ENCODE measurements at places on chromosomes 3 and 15.

DNA sequence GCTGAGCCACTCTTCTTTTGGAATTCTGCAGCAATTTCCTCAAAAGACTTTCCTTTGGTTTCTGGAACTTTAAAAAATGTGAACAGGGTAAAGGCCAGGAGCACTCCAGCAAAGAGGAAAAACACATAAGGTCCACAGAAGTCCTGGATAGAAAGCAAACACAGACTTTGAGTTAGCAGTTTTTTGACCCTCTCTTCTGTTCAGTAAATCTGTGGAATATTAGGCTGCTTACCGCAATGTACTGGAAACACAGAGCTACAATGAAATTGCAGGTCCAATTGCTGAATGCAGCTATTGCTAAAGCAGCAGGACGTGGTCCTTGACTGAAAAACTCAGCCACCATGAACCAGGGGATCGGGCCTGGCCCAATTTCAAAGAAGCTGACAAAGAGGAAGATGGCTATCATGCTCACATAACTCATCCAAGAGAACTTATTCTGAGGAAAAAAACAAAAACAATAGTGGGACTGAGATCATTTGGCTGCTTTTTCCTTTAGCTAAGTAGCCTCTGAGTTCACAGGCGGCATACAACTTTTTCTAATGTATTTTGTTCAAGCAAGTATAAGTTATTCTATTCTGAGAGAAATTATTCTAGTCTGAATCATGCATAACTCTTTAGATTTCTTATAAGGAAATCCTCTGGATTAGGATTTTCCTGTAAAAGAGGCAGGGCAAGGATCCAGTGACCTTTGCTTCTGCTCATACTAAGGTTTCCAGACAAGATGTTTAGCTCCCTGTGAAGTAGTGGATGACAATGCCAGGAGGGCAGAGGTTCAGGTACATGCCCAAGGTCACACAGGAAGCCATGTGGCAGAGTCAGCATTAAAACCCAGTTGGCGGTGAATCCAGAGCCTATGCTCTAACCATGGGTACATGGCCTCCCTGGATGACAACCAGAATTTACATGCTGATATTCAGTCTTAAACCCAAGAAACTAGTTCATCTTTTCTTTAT is 28.3 kb downstream of the SLC2A2 start:
- peak; percentile 53 for ATAC-seq

DNA sequence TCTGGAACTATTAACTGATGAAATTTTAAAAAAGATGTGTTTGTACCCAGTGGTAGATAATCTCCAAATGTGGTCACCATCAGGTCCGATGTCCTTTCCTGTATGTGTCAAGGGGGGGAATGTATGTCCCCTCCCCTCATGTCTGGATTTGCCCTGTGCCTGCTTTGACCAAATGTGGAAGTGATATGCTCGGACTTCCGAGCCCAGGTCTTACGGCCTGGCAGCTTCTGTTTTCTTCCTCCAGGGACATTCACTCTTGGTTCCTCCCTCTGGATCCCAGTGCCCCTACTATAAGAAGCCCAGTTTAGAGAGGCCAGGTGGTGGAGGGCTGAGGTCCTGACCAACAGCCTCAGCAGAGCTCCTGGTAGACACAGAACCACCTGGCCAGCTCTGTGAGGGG is 75.5 kb downstream of the CCR1 start:
- ATAC-seq: no peak

DNA sequence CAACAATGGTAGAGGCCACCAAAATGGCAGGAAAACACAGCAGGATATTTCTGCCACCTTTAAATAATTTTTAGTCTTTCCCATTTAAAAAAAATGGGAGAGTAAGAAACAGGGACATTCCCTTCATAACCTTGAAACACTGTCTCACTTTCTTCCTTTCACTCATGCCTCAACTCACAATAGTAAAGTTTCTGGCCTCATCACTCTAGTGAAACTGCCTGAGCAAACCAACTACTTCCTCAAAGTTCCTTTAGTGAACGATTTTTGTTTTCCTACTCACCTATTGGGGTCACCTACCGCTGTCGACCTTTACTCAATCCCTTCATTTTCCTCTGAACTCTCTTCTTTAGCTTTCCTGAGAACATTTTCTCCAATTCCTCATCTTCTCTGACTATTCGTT is 33.0 kb downstream of the SHC4 start:
- ATAC-seq: no peak

DNA sequence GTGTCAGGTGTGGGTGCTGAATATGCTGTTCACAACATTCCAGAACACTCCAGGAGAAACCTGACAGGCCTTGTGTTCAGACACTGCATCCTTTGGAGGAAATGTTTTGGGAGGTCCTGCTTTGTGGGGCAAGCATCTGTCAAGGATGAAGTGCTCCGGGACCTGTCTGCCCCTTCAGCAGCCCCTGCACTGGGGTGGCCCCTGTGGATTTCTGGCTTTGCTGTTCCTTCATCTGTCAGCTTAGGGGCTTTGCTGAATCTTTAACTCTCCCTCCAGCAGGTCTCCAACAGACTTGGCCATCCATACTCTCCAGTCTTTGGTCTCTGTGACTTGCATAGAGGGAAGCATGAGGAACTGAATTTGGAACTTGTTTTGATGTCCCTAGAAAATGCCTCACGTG is 3.1 kb downstream of the PRR23E start:
- ATAC-seq: no peak

GRCh38 chr3:85864896-85865295 is 906.1 kb downstream of the CADM2 start:
- no peak for ATAC-seq

- no peak for ATAC-seq
Observed at GRCh38 chr3:177715980-177716379, 518.7 kb upstream of the TBL1XR1 start.

DNA sequence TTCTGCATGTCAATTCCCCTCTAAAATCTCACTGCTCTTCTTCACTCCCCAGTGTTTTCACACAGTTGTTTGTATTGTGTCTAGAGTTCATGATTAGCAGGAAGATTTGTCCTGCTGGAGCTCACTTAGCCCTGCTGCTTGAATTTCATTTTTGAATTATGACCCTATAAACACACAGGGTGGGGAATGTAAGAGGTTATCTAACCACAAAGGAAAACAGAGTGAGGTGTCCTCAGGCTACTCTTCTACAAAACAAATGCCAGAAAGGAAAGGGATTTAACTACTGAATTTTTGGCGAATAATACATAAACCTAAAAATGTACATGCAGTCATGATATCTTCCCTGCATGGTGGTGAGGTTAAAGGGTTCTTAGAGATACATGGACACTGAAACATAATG is 215.1 kb upstream of the CNTN4 start:
- no peak for ATAC-seq

DNA sequence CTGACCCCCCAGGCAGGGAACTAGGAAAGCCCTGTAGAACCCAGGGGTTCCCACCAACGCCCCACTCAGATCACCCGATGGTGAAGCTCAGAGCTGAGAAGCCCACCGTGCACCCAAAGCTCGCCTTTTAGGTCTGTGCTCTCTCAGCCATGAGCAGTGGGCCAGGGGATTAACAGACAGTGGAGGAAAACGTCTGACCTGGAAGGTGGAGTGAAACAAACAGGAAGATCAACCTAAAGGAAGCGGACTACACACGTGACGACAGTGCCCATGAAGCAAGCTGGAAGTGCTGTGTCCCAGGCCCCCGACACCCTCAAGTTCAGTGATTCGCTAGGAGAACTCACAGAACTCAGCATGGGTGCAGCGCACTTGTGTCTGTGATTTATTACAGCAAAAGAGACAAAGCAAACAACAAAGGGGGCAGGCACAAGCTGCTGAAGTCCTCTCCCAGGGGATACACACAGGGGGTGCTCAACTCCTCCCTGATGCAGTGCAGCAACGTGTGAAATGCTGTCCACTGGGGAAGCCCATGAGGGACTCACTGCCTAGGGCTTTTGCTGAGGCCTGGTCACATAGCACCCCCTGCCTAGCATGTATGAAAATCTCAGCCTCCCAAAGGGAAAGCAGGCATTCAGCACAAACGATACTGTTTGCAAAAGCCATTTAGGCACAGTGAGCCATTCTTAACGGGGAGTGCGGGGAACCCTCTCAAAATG is 43.5 kb downstream of the CFAP92 start:
- ATAC-seq: peak; percentile 79

- peak; percentile 20 for ATAC-seq
Observed at GRCh38 chr3:195258449-195259153, 12.4 kb downstream of the XXYLT1 start.

- no peak for ATAC-seq
Observed at GRCh38 chr3:184719709-184720108, 7.8 kb upstream of the MAGEF1 start.

- no peak for ATAC-seq
Observed at GRCh38 chr3:53594276-53594675, 99.9 kb downstream of the CACNA1D start.
